ENCODE measurements at places on chromosomes 4 and X.

- no peak for DNase-seq
Observed at GRCh38 chrX:87664381-87664780, 146.8 kb downstream of the KLHL4 start.

- no peak for DNase-seq
Observed at GRCh38 chrX:118764122-118764521, 36.7 kb downstream of the IL13RA1 start.

DNA sequence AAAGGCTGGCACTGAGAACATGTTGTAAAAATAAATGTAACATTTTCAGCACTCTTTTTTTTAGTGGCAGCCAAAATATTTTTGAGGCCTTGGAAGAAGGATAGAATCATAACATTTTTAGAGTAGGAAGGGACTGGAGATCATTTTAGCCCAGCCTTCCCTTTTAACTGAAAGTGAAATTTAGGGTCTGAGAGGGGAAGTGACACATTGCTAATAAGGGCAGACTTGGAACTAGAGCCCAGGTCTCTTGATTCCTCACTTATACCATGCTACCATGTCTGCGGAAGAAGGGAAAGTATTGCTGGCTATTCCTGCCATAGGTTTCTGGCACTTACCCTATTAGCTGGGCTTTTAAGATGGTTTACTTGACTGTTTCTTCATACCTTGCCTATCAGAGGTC is 4.8 kb downstream of the WDR44 start:
- no peak for DNase-seq

DNA sequence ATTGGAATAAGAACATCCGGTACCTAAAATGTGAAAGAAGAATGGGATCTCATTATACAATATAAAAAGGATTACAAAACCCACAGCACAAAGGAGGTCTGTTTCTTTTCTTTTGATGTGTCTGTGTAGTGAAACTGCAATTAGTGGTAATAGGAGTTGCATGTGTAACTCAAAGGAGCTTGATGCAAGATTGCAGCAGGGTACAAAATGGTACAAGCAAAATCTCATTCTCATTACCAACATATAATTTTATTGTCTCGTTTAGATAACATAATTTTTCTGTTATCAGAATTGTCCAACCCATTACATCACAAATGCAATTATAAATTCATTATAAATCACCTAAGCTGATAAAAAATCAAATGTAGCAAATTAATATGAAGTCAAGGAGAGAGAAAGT is 47.1 kb upstream of the CCSER1 start:
- no peak for DNase-seq

DNA sequence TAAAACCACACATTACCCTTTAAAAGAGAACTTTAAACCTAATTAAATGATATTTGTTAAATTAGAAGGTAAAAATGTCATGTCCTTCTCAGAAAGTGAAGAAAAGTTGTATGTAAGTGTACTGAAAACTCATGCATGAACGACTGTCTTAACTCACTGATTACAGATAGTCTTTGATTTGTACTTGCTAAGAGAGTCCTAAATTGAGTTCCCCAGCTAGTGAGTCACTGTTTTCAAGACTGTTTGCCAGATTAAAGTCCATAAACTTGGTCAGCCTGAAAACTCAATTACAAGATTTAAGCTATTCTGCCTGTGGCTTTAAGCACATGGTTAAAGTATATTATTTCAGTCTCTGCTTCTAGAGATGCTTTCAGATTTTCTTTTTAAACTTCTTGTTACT is 124.9 kb upstream of the ZCCHC13 start:
- DNase-seq, result no peak

GRCh38 chr4:25928379-25929297 is 14.6 kb downstream of the SMIM20 start:
- DNase-seq, result no peak

GRCh38 chrX:24607616-24608015 is 39.5 kb downstream of the PCYT1B start:
- DNase-seq, result no peak

DNA sequence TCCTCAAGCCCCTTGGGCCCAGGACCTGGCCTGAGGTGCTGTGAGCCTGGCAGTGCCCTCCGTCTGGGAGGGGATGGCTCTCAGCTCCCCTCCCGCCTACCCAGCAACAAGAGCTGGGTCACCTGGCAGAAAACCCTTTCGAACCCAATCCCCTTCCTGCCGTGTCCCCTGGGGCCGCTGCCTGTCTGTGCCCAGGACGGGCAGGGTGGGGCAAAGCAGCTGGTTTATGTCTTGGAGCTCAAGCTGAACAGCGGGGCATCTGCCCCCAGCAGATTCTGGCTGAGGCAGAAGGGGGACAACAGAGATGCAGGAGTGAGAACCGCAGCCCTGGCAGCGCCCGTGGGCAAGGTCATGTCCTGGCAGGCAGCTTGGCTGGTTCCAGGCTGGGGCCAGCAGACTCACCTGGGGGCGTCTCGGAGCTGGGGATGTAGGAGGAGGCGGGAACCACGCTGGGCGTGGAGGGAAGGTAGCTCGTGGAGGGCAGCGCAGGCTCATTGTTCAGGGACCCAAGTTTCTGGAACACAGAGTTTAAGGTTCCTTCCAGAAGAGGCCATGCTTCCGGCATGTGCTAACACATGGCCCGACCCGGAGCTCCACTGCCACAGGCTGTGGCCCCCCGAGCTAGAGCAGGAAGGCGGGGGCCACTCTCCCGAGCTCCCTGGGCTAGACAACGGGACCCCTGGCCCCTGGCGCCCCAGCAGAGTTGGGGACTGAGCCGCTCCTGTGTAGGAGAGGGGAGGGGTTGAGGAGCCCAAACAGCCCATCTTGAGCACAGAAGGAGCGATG is 24.2 kb downstream of the NELFA start:
- DNase-seq, result no peak

- no peak for DNase-seq
Observed at GRCh38 chr4:174521800-174522182, 497 bp downstream of the HPGD start.

Data from effector memory CD4-positive, alpha-beta T cell (primary cell).